ENCODE measurements at places on chromosomes 4 and X.
A peak's percentile ranks its signal among the peaks of the same experiment; 100 is the strongest.

DNA sequence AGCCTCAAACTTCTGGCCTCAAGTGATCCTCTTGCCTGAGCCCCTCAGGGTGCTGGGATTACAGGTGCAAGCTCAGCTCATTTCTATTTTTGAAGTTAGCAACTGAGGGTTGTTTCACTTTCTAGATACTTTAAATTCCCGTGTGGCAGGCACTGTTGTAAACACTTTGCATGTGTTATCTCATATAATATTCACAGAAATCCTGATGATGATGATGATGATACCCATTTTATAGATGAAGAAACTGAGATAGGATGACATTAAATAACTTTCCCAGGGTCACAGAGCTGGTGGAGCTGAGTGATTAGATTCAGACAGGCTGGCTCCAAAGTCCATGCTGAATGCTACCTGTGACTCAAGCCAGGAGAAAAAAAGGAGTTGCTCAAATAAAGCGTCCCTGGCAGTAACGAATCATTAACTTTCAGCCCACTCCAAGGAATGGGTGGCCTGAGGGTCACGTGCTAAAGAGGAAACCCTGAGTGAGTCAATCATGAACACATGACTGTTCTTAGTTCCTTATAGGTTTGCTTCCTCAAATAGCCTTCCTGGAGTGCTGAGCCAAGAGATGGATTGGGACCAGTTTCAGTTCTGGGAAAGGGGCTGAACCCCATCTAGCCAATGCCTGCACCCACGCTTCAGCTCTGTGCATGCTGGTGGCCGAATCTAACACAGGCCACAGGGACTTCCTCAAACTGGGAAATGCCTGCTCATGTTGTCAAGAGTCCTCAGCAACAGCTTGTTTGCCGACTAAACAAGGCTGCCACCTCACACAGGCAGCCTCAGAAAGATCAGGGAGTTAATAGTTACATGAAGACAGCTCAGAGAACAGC, 52.8 kb downstream of the RBM47 start:
- no peak for DNase-seq

DNA sequence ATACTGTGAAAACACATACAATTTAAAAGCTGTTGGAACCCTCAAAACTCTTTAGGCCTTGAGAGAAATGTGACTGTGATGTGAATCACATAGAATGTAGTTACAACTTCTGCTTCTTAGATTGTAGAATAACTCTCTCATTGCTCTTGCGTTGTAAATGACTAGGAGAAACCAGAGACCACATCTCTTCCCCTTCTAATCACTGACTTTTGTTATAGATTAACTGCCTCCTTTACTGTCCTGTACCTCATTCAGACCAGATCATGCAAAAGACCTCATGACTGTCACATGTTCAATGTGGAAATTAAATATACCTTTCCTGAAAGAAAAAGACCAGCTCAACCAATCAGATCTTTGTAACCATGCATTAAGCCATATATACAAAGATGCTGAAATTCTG, 43.2 kb upstream of the NEIL3 start:
- no peak for DNase-seq

- DNase-seq, result no peak
Observed at GRCh38 chr4:8336412-8337075, 67.0 kb downstream of the HTRA3 start.

DNA sequence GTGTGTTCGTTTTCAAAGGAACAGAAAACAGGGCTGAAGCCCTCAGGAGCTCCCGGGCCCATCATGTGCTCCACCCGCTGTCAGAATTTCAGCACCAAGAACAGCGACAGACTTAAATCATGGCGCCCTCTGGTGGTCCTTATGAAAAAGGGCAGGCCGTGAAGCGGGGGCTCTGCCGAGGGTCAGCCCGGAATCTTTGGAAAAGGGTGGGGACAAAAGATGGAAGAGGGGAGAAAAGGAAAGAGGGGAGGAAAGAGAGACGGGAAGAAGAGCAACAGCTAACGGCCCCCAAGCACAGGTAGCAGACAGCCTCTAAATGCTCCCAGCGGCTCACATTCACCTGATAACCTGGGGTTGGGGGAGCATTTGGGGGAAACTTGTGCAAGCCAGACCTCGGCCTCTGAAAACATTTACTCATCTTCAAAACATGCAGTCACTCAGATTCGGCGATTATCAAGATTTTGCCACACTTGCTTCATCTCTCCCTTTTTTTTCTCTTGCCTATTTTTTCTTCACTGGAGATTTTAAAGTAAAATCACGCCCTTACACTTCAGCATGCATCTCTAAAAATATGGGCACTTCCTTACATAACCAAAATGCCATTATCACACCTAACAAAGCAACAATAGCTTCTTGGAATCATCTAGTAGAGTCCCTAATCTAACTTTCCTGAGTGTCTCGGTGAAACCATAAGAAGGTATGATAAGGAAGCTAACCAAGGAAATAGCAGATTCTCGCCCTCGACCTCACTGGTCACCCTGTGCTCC, 28.1 kb upstream of the MAN2B2 start:
- peak; percentile 59 for DNase-seq

DNA sequence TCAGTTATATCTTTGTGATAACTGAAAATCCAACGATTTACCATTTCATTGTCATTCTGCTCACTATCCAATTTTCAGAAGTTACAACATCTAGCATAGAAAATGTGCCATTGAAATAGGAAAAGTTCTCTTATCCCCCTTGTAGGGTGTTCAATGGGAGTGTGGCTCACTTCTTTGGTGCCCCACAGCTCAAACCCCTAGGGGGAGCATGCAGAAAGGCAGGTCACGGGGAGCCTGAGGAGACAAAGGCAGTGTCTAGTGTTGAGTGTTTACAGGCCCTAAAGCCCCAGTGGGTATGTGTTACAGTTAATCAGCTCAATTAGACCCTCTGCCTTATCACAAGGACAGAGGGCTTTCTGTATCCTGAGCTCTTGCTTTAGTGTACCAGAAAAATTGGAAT, 243.4 kb upstream of the GRID2 start:
- DNase-seq, result no peak

DNA sequence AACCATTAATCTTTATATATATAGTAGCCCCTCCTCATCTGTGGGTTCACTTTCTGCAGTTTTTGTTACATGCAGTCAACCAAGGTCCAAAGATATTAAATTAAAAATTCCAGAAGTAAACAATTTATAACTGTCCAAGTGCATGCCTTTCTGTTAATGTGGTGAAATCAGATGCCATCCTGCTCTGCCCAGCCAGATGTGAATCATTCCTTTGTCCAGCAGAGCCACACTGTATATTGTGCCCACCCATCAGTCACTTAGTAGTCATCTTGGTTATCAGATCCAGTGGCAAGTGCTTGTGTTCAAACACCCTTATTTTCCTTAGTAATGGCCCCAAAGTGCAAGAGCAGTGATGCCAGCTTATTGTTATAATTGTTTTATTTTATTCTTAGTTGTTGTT, 17.2 kb upstream of the PRDM5 start:
- DNase-seq, result no peak

- no peak for DNase-seq
Observed at GRCh38 chrX:28177202-28177601, 196.0 kb upstream of the DCAF8L1 start.

- DNase-seq, result no peak
Observed at GRCh38 chr4:26020083-26020668, 106.2 kb downstream of the SMIM20 start.

DNA sequence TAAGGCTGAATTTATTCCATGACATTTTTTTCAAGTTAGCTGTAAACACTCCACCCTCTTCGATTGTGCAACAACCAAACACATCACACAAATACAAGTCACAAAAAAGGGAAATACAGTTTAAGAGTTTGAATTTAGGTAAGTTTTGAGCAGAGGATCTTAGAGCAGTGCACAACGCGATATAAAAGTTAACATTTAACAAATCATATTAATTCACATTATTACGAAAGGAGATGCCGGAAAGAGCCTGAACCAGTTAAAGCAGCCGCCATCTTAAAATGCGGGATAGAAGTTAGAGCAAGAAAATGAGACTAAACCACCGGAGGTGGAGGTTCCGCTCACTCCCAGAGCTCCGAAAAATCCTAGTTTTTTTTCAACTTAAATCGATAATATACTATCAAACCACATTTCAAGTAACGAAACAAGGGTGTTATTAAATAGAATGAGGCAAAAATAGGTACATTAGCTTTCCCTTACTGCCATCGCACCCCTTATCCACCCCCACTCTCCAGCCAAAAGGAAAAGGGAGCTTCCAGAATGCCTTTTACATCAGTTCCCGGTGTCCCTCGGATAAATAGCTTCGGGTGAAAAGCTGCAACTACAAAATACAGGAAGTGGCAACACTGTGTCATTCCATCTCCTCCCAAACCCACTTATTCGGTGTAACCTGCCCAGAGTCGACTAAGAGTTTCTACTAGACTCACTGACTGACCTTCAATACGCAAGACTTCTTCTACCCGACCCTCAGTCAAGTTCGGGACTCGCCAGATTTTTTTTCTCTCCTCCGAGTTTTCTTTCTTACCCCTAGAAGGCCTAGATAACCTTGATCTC, 1.9 kb downstream of the UBE2D3 start:
- peak; percentile 42 for DNase-seq

- DNase-seq, result no peak
Observed at GRCh38 chrX:153351981-153352380, 18.0 kb downstream of the ZNF275 start.

DNA sequence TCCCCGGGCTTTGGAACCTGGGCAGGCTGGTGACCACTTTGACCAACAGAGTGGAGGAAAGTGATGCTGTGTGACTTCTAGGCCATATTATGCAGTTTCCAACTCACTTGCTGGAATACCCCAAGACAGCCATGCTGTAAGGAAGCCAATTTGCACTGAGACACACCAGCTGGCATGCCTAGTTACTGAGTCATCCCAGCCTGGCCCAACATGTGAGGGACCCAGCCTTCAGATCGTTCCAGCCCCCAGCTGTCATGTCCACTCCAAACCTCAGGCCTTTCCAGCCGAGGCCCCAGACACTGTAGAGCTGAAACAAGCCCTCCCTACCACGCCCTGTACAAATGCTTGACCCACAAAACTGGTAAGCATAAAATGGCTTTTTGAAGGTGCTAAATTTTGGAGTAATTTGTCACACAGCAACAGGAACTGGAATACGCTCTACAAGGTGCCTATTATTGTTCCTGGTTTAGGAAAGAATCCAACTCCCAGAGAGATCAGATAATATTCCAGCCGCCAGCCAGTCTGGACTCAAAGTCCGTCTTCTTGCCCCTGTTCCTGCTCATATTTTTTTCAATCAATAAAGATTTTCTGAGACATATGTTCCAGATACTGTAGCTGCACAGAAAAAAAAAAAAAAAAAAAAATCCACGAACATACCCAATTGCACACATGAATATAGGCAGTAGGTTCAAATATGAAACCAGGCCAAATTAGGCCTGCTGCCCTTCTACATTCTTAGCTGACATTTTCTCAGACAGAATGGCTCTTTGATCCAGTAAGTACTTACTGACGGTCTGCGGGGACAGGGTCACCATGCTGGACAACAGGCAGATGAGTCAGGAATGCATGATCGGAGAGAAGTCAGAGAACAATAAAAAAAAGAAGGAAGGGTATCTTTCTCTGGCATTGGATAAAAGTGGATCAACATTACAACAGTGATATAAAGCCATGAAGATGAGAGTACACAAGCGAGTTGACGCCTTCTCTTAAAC, 35.1 kb downstream of the SH3KBP1 start:
- no peak for DNase-seq

GRCh38 chr4:1251773-1252066, 2.8 kb upstream of the CTBP1 start:
- no peak for DNase-seq

- no peak for DNase-seq
Observed at GRCh38 chr4:99853190-99853589, 36.6 kb downstream of the DAPP1 start.

DNA sequence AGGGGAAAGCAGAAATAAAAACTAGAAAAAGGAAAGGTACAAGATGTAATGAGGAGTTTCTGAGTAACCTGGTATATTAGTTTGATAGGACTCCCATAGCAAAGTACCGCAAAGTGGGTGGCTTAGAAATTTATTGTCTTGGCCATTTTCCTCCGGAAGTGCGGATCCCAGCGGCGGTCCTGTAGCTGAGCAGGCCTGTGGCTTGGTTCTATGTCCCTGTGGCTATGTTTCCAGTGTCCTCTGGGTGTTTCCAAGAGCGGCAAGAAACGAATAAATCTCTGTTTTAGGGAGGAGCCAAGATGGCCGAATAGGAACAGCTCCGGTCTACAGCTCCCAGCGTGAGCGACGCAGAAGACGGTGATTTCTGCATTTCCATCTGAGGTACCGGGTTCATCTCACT, 44.0 kb upstream of the LDB2 start:
- DNase-seq, result no peak

DNA sequence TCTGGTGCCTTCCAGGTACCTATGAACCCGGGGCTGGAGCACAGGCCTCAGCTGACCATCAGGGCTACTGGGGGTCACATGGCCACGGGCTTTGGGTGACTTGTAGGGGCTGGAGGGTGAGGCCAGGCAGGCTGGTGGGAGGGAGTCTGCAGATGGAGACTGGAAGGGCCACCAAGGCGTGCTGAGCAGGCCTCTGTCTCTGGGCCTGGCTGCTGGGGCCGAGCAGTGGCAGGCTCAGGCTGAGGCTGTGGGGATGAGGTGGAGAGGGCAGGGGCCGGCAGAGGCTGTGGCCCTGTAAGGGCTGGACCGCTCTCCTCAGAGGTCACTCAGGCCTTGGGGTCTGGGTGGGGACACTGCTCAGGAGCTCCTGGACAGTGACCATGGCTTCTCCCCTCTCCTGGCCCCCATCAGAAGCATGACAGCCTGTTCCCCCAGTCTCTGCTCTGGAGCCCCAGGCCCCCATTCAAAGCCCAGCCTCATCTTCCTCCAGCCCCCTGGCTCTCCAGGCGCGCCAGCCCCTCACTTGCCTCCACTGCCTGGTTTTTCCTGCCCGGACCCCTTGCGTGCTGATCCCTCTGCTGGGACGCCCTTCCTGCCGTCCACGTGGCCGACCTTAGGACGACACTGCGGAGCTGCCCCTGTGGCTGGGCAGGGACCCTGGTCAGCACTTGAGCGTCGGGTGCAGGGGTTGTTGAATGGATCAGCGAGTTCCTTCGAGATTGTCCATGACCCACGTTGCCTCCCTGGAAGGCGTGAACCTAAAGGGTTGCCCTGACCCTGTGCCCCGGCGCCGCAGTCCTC, 11.1 kb upstream of the NAT8L start:
- DNase-seq, result no peak

DNA sequence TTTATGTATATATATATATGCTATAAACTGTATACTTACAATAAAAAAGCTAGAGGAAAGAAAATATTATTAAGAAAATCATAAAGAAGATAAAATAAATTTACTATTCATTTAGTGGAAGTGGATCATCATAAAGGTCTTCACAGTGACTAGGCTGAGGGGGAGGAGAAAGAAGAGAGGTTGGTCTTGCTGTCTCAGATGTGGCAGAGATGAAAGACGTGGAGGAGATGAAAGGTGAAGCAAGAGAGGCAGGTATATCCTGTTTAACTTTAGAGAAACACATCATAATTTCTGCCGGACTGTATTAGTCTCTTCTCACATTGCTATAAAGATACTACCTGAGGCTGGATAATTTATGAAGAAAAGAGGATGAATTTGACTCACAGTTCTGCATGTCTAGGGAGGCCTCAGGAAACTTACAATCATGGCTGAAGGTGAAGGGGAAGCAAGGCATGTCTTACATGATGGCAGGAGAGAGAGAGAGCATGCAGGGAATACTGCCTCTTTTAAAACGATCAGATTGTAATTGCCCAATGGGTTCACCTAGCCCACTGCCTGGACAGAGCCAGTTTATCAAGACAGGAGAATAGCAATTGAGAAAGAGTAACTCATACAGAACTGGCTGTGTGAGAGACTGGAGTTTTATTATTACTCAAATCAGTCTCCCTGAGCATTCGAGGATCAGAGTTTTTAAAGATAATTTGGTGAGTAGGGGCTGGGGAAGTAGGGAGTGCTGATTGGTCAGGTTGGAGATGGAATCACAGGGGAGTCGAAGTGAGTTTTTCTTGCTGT, 22.1 kb upstream of the RRAGB start:
- DNase-seq, result no peak

All from CD8-positive, alpha-beta memory T cell (primary cell).